Glomerular endothelial cell (primary cell): ENCODE measurements at places on chromosomes 6 and 20.

GRCh38 chr6:162960679-162961457 is 233.1 kb downstream of the PACRG start:
- no peak for DNase-seq

DNA sequence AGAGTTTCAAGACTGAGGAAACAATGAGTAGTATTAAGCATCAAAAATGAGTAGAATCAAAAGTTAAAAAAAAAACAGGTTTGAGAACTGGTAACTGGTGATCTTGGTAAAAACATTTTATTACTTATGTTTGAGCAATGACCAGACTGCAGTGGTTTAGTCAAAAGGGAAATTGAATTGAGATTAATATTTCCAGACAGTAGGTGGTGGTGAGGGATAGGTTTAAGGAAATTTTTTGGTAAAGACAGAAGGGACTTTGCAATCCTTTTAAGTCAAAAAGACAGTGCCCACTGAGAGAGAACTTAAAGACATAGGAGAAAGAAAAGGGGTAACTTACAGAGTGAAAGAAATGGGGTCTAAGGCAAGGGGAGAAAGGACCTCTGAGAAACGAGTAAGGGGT is 156.9 kb downstream of the ASCC3 start:
- DNase-seq, result no peak

- no peak for DNase-seq
Observed at GRCh38 chr20:12173347-12174012, 255.8 kb downstream of the BTBD3 start.

DNA sequence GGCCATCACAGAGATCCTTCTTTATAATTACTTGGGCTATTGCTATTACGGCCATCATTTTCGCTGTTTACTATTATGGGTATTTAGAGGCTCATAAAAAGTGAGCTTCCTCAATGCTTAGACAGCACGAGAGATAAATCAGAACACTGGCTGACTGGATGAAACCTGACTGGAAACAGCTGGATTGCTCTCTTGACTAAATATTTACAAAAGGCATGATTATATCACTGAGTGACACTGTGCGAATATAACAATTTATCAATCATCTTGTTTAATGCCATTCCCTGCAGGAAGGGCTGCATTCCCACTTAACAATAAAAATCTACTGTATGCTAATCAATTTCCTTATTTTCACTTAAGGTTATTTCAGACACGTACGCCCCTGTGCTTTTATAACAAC is 260.1 kb upstream of the ARID1B start:
- no peak for DNase-seq

DNA sequence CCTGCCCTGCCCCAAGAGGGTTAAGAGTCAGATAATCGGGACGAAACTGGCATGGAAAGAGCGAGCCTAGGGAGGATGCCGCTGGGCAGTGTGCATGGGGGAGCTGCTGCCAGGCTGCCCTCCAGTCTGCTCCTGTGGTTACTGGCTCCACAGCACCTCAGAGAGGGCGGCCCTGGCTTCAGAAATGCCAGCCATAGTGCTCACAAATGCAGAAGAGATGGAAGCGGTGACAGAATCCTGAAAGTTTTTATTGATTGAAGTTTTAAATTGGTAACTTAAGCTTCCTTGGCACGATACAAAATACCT is 57.9 kb downstream of the VAPB start:
- no peak for DNase-seq

DNA sequence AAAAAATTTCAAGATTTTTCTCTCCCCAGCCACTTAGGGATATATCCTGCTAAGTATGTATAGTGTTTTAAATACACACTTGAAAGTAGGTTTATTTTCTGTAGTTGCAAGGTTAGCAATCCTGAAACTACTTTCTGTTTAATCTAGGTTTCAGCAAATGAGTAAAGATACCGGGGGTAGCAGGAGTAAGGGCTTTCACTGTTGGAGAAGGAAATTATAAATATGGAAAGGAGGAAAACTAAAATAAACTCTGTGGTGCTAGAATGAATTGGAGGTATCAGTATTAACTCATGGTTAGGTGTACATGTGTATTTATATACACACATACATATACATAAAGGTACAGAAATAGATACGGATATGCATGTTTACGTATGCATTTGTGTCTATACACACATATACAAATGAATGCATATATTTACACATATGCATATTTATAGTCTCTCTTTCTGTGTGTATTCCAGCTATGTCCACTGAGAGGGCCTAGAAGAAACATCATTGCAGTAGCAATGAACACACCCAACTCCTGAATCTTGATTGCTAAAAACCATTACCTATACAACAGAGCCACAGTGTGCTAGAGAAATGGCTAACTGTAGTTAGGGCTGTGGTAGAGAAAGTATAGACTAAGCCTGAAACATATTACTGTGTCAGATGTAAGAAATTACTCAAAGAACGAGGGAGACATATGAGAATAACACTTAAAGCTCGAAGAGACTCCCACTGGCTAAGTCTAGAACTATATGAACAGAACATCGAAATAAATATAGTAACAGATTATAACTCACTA is 95.9 kb upstream of the EMILIN3 start:
- no peak for DNase-seq

DNA sequence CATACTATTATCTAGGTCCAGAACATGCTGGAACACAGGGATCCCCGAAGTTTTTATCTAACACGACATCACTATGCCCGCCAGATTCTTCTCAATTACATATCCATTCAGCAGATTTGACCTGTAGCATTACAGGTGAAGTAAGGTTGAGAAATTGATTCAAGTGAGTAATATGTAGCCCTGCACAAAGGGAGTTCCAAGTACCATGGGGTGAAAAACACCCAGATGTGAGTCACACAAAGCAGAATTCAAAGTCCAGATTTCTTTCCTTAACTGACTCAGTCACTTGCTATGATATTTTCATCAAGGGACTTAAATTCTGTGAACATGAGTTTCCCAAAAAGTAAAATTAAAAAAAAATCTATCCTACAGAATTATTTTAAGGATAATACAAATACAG is 655.4 kb upstream of the PTCHD4 start:
- DNase-seq, result no peak

DNA sequence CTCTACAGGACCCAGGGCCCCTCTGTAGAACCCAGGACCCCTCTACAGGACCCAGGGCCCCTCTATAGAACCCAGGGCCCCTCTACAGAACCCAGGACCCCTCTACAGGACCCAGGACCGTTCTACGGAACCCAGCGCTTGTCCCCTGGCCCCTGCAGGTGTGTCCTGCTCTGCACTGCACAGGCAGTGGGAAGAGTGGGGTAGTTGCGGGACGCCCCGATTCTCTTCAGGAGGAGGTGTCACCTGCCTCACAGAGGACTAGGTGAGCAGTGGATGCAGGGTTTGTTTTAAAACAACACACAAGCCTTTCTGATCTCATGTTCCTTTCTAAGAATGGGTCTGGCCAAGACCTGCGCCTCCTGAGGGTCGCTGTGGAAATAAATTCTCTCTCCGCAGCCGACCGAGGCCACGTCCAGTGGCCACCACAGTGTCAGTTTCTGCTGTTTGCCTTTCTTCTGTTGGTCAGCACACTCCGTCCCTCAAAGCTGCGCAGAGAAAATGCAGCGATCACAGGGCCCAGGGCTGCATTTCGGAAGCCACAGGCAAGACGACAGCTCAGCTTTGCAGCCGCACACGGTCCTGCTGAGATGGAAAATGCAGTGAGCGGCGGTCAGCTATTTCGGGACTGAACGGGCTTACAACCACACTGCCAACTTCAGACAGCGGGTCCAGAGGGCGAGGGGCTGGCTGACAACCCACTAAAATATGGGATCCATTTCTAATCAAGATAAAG is 135.2 kb downstream of the DLL1 start:
- DNase-seq, result no peak

DNA sequence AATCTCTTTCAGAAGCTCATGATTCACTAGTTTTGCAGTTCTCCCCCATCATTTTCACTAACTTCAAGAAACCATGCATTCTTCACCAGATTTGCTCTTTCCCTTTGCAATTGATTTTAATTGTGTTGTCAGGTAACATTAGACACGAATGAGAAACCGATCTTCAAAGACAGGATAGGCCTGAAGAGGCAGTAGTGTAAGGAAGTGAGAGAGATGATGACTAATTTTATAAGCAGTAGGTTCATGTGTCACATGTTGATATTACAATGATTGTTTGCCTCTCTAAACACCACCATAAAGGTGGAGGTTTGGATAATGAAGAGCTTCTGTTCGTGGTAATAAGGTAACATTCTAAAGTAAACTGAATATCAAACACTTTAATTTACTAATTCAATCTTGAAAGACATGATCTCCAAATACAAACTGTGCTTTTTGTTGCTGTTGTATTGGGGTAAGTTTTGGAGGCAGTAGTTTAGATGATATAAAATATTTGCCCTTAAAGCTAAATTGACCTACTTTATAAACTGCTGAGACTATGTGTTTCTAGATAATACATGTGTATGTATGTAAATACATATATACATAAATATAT is 207.2 kb downstream of the PHACTR1 start:
- DNase-seq, result no peak

GRCh38 chr6:170028629-170029345 is 262.1 kb downstream of the DLL1 start:
- no peak for DNase-seq

DNA sequence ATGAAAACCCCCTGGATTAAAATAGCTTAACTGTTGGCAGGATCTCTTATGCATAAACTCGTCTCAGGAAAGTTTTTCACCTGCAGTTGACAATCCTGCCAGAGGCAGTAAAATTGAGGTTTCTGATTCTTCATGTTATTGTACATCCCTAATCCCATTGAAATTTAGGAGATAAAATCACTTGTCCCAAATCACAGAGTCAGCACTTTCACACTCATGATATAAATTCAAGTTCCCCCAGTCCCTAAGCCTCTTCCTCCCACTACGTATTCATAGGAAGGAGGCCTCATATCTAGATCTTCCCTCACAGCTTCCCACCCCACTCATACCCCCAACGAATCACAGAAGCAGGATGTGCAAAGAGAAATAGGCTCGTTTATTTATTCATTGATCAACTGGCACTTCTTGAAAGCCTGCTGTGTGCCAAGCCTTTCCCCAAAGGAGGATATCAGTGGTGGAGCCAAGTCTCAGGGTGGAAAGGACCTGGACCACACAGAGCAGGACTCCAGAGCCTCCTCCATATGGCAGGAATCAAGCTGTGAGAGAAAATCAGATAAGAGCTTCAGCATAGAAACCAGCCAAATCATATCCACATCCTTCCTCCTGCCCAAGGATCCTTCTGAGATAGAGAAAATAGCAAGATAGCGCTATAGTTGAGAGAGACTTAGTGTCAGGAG is 2.3 kb downstream of the SLPI start:
- DNase-seq, result no peak

DNA sequence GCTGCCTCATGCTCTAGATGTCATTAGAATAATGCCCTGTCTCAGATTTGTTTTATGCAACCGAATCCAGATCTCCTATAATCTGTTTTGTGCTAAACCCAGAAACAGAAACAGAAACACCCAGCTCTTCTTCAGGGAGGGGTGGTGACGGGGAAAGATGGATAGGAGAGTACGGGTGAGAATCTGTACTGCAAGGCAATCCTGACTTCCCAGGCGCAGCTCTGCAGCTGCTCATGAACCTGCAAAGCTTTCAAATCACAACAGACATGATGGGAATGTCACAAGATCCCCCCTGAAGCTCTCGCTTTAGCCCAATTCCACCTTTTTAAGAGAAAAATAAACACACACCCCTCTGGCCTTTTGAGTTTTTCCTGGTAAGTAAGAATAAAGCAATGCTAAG is 71.5 kb downstream of the PPP1R3G start:
- DNase-seq, result no peak

DNA sequence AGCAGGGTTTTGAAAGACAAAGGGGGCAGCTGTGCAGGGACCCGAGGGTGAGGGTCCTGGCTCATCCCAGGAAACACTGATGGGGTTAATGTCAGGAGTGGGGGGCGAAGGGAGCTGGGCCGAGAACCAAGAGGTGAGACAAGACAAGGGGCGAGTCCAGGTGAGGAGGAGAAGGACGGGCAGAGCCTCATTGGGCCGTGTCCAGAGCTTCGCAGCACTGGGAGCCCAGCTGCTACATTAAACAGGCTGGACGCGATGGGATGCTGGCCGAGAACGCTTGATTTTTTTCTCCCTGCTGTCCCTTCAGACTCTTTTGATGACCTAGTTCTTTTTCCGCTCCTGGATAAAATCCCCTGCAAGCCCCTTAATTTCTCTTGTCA is 172.8 kb upstream of the SNX9 start:
- no peak for DNase-seq

GRCh38 chr20:59376109-59376841 is 75.9 kb downstream of the EDN3 start:
- no peak for DNase-seq

GRCh38 chr6:77454386-77454785 is 8.9 kb downstream of the HTR1B start:
- no peak for DNase-seq

DNA sequence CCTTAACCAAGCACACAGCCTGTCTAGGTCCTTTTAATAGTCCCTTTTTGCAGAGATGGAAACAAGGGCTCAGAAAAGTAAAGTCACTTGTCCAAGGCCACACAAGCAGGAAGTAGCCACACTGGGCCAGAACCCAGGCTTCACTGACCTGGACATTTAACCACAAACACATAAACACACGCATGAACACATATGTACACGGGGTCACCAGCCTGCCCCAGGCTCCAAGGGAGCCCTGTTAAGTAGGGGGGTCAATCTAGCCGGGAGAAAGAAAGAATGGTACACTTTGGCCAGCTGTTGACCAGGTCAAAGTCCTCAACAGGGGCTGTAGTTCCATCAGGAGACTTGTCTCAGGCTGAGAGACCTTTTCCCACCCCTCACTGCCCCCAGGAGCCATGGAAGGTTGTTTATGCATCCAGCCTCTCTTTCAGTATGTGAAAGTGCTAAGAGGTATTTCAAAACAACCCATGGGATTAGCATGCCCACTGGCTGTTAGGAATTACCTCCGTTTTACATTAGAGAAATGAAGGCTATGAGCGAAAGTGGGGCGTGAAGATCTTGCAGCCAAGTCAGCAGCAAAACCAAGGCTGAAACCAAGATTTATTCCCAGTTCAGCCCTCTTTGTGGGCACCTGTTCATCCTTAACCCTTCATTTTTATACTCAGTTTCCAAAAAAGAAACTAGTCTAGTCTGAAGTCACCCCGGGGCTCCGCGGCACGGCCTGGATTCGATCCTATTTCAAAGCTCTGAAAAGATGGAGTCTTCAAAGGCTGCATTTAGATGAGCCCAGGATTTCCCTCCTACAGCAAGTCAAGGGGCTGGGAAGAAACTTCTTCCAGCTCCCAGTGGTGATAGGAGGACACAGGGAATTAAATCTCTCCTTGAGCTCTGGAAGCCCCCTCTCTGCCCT is 9.8 kb downstream of the SDC4 start:
- no peak for DNase-seq

- no peak for DNase-seq
Observed at GRCh38 chr20:48604936-48605335, 222.9 kb downstream of the PREX1 start.

- no peak for DNase-seq
Observed at GRCh38 chr20:50694379-50695134, 3.2 kb upstream of the RIPOR3 start.

DNA sequence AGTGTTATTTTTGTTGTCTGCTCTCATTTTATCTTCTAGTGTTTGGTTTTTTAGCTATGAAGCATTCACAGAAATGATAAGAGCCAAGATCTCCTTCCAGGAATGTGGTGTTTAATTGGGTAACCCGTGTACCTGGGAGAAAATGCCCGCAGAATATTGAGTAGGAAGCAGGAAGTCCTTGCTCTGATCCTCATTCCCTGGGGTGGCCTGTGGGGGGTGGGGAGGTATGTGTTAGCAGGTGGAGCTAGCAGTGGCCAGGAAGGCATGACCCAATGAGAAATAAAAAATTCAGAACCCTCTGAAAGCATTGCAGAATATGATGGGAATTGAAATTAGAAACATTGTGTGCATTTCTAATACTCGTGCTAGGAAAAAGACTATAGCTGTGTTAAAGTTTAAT is 100.8 kb downstream of the DTD1 start:
- no peak for DNase-seq
